Activated T-cell treated with anti-CD3 and anti-CD28 coated beads, Interleukin-2, amount 50 U/mL, for 24 hours (primary cell): ENCODE measurements at places on chromosomes 12 and 14.

DNA sequence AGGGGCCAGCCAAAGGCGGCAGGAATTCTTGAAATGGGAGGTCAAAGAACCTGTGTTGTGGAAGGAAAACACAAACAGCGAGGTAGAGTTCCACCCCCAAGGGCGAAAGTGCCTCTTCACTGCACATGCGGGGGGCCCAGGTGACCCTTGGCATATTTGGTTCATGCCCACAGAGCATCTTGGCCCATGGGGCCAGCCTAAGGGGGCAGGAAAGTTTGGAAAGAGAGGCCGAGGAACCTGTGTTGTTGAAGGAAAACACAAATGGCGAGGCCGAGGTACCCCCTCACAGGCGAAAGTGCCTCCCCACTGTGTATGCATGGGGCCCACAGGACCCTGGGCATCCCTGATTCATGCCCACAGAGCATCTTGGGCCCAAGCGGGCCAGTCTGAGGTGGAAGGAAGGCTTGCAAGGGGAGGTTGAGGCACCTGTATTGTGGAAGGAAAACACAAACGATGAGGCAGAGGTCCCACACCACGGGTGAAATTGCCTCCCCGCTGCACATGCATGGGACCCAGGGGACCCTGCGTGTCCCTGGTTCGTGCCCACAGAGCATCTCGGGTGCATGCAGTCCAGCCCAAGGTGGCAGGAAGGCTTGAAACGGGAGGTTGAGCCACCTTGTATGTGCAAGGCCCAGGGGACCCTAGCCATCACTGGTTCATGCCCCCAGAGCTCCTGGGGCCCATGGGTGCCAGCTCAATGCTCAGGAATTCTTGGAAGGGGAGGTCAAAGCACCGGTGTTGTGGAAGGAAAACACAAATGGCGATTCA, 384.1 kb downstream of the ALG10 start:
- H3K4me1 ChIP-seq = no peaks in the 10 kb centered on the region
- peaks cover 10% of the 10 kb centered on the region for H3K36me3 ChIP-seq
- H3K4me3 ChIP-seq = no peak overlapping the region
- DNase-seq = peak; percentile 3
- no peak overlapping the region for H3K27ac ChIP-seq

DNA sequence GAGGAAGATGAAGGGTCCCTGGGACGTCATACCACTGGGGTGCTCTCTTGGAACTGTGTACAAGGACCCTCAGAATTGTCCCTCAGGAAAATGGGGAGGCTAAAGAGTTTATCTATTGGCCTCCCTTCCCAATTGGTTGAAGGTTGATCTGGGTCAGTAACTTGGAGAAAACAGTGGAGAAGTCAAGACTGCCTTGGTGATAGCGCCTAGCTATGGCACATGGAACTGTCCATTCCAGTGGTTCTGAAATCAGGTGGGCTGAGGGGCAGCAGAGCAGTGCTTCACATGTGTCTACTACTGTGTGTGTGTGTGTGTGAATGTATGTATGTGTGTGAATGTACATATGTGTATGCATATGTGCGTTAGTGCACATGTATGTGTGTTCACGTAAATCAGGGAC, 316.1 kb downstream of the AACS start:
- no peak for DNase-seq
- peaks cover 9% of the 10 kb centered on the region for H3K27me3 ChIP-seq
- no peaks in the 10 kb centered on the region for H3K4me1 ChIP-seq
- H3K36me3 ChIP-seq = no peaks in the 10 kb centered on the region

- H3K27ac ChIP-seq = peak overlapping the region; percentile 94
- H3K27me3 ChIP-seq = no peaks in the 10 kb centered on the region
- no peak for DNase-seq
- H3K36me3 ChIP-seq = peaks cover 52% of the 10 kb centered on the region
- peak overlapping the region; percentile 46 for H3K4me3 ChIP-seq
These were observed 5.6 kb upstream of the GOLGA3 start for GRCh38 chr12:132834181-132834711.

DNA sequence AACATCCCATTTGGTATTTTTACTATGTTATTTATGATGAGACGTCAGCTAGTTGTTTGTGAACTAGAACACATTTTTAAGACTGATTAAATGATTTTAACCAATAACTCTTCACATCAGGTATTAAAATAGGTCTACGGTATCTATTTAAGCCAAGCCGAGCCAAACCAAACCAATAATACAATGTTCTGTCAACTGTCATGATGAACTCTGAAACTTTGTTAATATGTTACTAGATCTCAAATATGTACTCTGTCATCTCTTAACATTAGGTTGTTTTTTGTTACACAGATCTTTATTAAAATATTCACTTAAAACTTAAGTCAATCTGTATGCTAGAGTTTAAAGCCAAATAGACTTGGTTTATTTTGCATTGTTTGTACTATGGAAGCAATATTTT, 1.0 kb downstream of the ART4 start:
- DNase-seq = no peak
- no peak overlapping the region for H3K4me3 ChIP-seq
- H3K27ac ChIP-seq = no peak overlapping the region
- H3K4me1 ChIP-seq = peaks cover 11% of the 10 kb centered on the region

GRCh38 chr14:36524874-36525745, 5.1 kb upstream of the NKX2-1 start:
- DNase-seq = peak; percentile 35
- H3K4me1 ChIP-seq = peaks cover 33% of the 10 kb centered on the region
- no peak overlapping the region for H3K27ac ChIP-seq
- H3K27me3 ChIP-seq = peaks cover 90% of the 10 kb centered on the region
- H3K4me3 ChIP-seq = no peak overlapping the region
- H3K36me3 ChIP-seq = no peaks in the 10 kb centered on the region

DNA sequence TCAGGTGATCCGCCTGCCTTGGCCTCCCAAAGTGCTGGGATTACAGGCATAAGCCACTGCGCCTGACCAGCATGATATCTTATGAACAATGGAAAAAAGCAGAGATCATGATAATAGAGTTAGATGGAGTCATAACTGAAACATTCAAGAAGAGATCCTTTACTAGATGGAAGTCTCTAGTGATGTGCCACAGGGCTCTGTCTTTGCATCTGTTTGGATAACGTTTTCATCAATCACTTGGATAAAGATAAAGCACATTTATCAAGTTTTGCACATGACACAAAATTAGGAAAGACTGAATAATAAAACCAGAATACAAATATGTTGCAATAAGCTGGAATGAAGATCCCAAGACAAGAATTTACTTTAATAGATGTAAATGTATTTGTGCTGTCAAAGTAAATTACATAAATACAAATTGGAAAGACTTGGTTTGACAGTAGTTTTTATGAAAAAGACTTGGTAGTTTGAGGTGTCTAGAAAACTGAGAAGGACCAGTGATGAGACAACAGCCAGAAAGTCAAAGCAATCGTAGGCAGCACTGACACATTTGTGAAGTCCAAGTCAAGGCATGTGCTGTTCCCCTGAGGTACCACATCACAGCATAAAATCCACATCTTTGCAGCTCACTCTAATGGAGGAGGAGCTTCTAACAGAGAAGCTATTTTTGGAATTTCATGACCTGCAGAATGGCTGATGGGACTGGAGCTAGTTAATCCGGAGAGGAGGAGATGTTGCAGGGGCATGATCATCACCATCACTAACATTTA, 28.5 kb downstream of the GPRC5A start:
- no peak for DNase-seq
- no peak overlapping the region for H3K4me3 ChIP-seq
- H3K27ac ChIP-seq = no peak overlapping the region
- no peaks in the 10 kb centered on the region for H3K36me3 ChIP-seq
- peaks cover 20% of the 10 kb centered on the region for H3K27me3 ChIP-seq

GRCh38 chr14:66268802-66269334, 217.3 kb upstream of the CCDC196 start:
- no peak overlapping the region for H3K4me3 ChIP-seq
- H3K27ac ChIP-seq = no peak overlapping the region
- DNase-seq = no peak
- H3K27me3 ChIP-seq = no peaks in the 10 kb centered on the region
- H3K4me1 ChIP-seq = no peaks in the 10 kb centered on the region
- no peaks in the 10 kb centered on the region for H3K36me3 ChIP-seq

- no peak overlapping the region for H3K4me3 ChIP-seq
- no peaks in the 10 kb centered on the region for H3K27me3 ChIP-seq
- H3K36me3 ChIP-seq = no peaks in the 10 kb centered on the region
- no peaks in the 10 kb centered on the region for H3K4me1 ChIP-seq
These were observed 394.0 kb upstream of the SYT1 start for GRCh38 chr12:78470354-78471195.

DNA sequence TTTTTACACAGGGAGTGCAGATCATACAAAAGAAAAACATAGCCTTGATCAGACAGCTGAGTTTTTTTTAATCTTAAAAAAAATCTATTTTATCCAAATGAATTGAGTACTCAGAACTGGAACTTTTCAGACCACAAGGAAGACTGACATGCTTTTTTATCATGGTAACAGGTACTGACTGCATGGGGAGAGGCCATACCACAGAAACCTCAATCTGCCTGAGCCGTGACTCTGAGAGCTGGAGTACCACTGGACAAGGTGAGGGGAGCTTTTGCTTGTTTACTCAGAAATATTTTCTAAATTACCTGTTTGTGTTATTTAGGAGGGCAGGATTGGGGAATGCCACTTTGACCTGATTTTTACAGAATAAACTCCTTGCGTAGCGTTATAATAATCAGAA, 143.9 kb downstream of the ALX1 start:
- H3K27ac ChIP-seq = no peak overlapping the region
- H3K4me1 ChIP-seq = no peaks in the 10 kb centered on the region
- no peak overlapping the region for H3K4me3 ChIP-seq

- no peaks in the 10 kb centered on the region for H3K4me1 ChIP-seq
- no peak for DNase-seq
- no peak overlapping the region for H3K27ac ChIP-seq
- H3K4me3 ChIP-seq = no peak overlapping the region
- H3K27me3 ChIP-seq = peaks cover 2% of the 10 kb centered on the region
These were observed 216.1 kb downstream of the NUAK1 start for GRCh38 chr12:105922670-105923102.

GRCh38 chr12:20628999-20629398, 66.1 kb upstream of the SLCO1C1 start:
- no peak overlapping the region for H3K4me3 ChIP-seq
- DNase-seq = no peak
- no peaks in the 10 kb centered on the region for H3K27me3 ChIP-seq
- H3K36me3 ChIP-seq = no peaks in the 10 kb centered on the region
- H3K4me1 ChIP-seq = no peaks in the 10 kb centered on the region

- no peak overlapping the region for H3K4me3 ChIP-seq
- peaks cover 44% of the 10 kb centered on the region for H3K27me3 ChIP-seq
- H3K36me3 ChIP-seq = no peaks in the 10 kb centered on the region
These were observed 21.6 kb upstream of the RIMBP2 start for GRCh38 chr12:130737731-130738130.

DNA sequence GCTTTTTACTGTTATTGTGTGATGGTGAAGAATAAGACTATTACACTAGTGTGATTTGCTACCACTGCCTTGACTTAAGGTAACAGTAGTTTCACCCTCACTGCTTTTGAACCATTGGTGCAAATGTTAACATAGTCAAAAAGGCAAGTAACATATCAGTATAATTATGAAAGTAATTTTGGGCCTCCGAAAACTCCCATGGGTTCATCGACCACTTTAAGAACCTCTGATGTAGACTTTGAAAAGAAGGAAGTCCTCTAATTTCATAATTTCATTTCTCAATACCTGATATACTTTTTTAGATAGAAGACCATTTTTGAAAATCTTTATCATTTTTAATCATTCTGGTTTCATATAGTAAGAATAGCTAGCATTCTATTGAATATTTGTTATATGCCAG, 57.7 kb downstream of the ETNK1 start:
- H3K4me3 ChIP-seq = no peak overlapping the region
- DNase-seq = no peak
- peaks cover 18% of the 10 kb centered on the region for H3K4me1 ChIP-seq
- peaks cover 84% of the 10 kb centered on the region for H3K36me3 ChIP-seq
- no peak overlapping the region for H3K27ac ChIP-seq
- H3K27me3 ChIP-seq = no peaks in the 10 kb centered on the region

- no peaks in the 10 kb centered on the region for H3K27me3 ChIP-seq
- no peak overlapping the region for H3K27ac ChIP-seq
- peaks cover 89% of the 10 kb centered on the region for H3K36me3 ChIP-seq
- DNase-seq = no peak
- H3K4me3 ChIP-seq = no peak overlapping the region
These were observed 25.7 kb downstream of the AQP6 start for GRCh38 chr12:49998453-49998852.
